ENCODE measurements at places on chromosomes 5 and 9. TPM values are rescaled to one million over a fixed set of nuclear protein-coding genes. Genes with fewer than 3 reads are reported as not detected.

Gene SEC16A
- 59.6 TPM for total RNA-seq

Gene MLLT3
- 17.7 TPM for total RNA-seq

Gene KCNT1
- not detected for total RNA-seq

Gene LCN12
- 1.3 TPM for total RNA-seq

Gene SLC45A2
- not detected for total RNA-seq

Gene PRRC1
- total RNA-seq = 44.0 TPM

Gene SLC4A9
- total RNA-seq = not detected

Gene GPR151
- not detected for total RNA-seq

Gene CACNA1B
- 0.05 TPM for total RNA-seq

Gene SNCAIP
- total RNA-seq = not detected

Gene ASPN
- total RNA-seq = not detected

Gene CKMT2
- not detected for total RNA-seq

Gene SV2C
- total RNA-seq = not detected

Gene GPRIN1
- 9.1 TPM for total RNA-seq

Gene PSAT1
- total RNA-seq = 140 TPM

Gene MAPK9
- total RNA-seq = 39.0 TPM

Gene ELAVL2
- not detected for total RNA-seq

Gene TMEM252
- not detected for total RNA-seq

Gene ERCC6L2
- 9.9 TPM for total RNA-seq

Gene CAST
- total RNA-seq = 180 TPM

Gene FGD3
- total RNA-seq = 0.55 TPM

Gene DTWD2
- total RNA-seq = 1.1 TPM

Gene IL12B
- 0.06 TPM for total RNA-seq

Gene CSF2
- 0.32 TPM for total RNA-seq

Gene FCHO2
- total RNA-seq = 10.5 TPM

Gene KCNV2
- not detected for total RNA-seq

Gene SLC46A2
- not detected for total RNA-seq

Gene BHMT2
- not detected for total RNA-seq

Gene TMEM174
- total RNA-seq = not detected

Gene ZNF366
- not detected for total RNA-seq

Gene LHX3
- 0.08 TPM for total RNA-seq

Gene PCDHGC3
- 5.1 TPM for total RNA-seq

Gene AQP3
- 15.2 TPM for total RNA-seq
